Activated T-helper 1 cell treated with Interleukin-2 at 50 U/mL for 16 hours (primary cell): ENCODE measurements at places on chromosomes 2 and 18.

GRCh38 chr2:48529194-48529593 lies 760 bp upstream of the STON1 start:
- DNase-seq = no peak

DNA sequence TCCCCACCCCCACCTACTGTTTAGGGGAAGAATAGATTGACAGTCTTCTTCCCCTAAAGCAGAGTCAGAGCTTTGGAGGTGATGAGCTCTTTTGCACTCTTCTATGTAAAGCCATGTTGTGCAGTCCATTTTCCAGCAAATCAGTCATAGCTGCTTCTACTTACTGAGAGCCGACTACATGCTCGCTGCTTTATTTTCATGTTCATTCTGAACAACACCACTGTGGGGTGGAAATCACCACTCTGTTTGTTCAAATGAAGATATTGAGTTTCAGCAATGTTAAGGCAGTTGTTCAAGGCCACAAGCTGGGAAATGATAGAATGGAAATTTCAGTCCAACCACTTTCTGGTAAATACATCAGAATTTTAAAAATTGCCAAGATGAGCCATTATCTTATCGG lies 88.3 kb downstream of the INSIG2 start:
- no peak for DNase-seq

DNA sequence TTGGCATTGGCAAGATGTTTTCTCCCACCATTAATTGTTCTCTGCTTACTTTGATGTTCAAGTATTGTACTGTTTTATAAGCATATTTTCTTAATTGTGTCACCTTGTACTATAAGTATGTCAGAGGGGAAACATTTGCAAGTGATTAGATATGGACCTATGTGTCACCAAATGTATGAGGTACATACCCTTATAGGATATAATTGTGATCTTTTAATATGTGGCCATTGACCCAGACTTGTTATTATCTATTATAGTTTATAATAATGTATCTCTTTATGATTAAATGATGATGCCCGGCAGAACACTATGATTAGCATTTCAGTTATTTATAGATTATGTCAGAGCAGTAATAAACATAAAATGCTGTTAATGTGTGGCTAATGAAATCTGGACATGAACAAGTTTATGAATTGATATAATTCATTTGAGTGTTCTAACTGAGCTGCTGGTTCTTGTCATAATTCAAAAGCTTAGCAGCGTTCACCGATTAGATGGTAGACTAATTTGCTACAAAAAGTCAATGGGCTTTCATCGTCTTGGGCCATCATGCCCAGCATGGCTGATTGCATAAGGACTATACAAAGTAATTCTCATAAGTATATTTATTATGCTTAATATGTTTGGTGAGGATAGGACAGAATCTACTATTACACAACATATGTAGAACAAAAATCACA lies 480.9 kb upstream of the FANCL start:
- no peak for DNase-seq

GRCh38 chr2:98869272-98869641 lies 66.8 kb downstream of the CRACDL start:
- DNase-seq = no peak

DNA sequence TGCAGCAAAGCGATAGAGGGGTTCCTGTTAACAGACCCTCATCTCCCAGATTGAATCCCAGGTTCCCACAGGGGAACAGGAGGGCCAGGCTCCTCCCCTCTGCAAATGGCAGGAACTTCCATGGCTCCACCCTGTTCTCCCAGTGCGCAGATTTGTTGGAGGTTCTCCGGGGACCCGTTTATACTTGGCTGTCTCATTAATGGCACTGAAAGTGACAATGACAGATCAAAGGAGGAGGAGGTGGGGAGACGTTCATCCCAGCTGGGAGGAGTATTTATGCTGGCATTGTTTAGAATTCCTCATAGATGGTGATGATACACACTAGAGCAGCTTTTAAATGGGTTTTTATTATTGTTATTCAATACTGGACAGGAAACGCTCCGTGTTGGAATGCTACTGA lies 186.9 kb downstream of the LRP1B start:
- DNase-seq = no peak

DNA sequence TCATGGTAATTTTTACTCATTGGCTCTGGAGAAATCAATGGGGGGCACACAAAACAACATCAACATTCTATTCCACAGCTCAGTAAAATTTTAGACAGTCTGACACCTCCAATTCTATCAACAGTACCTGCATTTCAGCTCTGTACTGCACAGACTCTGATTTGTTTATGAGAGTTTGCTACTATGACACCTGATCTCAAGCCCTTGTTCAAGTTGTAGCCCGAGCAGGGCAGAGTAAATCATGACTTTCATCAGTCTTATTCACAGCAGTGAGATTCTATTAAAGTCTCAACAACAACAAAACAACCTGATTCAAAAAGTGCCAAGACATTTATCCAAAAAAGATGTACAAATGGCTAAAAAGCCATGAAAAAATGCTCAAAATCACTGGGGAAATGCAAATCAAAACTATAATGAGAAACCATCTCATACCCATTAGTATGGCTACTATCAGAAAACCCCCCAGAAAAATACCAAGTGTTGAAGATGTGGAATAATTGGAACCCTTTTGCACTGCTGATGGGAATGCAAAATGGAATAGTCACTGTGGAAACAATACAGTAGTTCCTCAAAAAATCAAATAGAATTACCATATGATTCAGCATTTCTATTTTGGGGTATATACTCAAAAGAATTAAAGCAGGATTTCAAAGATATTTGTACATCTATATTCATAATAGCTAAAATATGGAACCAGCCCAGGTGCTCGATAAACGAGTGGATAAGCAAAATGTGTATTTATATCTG lies 71.7 kb upstream of the RBMS1 start:
- no peak for DNase-seq

DNA sequence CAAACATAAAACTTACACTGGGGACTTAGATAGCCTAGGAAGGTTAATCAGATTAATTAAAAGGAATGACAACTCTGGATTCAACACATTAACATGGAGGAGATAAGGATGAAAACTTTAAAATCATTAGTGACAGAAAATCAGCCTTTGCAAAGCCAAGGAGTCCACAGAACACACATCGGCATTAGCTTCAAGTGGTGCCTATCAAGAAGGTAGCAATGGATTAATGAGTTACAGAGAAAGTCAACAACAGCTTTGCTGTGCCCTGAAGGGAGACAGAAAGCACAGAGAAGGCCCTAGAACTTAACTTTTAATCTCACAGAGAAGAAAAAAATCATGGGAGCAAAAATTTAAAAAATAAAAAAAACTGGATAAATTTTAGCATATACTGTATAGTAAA lies 88.6 kb downstream of the KCNH7 start:
- no peak for DNase-seq

DNA sequence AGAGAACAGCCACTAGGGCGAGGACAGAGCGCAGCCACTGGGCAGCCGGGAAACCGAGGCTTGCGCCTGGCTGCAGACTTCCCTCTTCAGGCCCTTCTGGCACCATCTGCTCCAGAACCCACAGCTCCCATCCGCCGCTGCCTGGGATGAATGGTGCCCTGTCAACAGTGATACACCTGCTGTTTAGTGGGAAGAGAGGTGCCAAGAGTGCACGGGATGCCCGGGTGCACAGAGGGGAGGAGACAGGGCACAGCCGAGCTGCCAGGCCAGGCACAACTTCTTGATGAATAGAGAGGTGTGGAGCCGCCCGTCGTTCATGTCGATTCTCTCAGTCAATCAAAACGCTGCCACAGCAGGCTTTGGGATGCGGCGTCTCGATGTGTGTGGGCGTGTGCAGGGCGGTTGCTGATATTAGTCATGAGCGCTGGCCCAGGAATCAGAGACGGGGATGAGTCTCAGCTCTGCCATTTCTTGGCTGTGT lies 39.5 kb downstream of the RRM2 start:
- DNase-seq = no peak

- DNase-seq = no peak
Observed at GRCh38 chr18:22466608-22467395, 49.1 kb upstream of the CTAGE1 start.

DNA sequence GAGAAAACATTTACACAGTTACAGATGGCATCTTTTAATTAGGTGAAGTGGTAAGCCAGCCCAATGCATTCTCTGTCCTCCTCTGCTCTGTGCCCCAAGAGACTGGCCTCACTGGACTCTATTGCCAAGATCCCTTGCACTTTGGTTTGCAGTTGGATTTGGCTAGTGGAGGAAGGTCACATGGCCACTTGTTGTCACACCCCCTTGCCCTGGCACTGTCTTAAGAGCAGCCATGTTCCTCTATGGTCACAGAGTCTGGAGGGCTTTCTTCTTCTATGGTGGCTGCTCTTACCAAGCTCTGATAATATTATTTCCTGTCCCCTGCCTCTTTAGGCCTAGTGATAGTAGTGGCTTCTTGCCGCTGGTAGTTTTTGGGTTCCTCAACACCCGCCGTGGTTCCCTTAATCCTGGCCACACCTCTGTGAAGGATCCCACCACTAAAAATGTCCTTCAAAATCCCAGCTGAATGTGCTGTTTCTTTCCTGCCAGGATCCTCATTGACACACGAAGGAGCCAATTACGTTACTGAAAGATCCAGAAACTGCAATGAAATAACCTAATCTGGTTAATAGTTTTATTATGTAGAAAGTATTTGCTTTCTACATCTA lies 111.1 kb downstream of the CDC42EP3 start:
- no peak for DNase-seq

DNA sequence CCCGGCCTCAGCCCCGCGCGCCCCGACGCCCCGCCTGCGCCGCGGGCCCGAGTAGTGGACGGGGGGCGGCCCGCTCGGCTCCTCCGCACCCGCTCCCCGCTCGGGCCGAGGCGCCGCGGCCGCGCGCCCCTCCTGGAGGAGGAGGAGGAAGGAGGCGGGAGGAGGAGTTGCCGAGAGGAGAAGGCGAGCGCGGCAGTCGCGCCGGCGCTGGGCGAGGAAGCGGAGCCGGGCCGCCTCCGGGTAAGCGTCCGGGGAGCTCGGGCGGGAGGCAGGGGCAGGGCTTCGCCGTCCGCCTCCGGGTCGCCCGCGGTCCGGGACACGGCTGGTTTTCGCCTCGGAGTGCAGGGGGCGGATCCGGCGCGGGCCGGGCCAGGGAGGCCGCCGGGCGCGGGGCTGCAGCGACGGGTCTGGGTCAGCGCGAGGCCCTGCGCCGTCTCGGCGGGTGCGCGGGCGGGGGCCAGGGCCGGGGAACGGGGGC lies at the start of gene SOCS6:
Gene SOCS6, plus strand, starts transcription at position 195 of the 478 bp plus-strand sequence. CDS start 35,624 bp downstream, outside the sequence.
- no peak for DNase-seq

DNA sequence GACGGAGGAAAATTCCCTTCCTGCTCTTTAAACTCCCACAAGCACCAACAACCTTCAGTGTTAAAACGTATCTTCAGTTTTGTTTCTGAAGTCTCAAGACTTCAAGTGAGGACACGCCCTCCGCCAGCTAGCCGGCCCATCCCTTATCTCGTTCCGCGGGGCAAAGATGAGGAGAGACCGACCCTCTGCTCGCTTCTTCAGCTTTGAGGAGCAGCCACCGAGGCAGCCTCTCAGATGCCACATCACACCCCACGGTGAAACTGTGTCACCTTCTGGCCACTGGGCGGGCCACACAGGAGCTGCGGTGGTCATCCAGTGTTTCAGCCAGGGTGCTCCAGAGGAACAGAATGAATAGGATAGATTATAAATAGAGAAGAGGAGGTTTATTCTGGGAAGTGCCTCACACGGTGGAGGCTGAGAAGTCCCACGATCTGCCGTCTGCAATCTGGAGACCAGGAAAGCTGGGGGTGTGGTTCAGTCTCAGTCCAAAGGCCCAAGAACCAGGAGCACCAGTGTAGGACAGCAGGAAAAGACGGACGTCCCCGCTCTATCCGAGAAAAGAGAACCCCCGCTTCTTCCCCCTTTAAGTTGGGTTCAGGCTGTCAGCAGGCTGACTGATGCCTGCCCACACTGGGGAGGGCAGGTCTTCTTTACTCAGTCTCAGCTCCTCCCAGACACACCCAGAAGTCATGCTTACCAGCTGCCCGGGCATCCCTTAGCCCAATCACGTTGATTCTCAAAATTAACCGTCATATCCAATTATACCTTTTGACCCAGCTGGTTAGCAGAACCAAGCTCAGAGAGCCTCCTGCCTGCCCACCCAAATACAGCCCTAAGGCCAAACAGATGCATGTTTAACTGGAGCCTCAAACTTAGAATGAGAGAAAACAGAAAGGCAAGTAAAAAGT lies 399.7 kb upstream of the ID2 start:
- no peak for DNase-seq

DNA sequence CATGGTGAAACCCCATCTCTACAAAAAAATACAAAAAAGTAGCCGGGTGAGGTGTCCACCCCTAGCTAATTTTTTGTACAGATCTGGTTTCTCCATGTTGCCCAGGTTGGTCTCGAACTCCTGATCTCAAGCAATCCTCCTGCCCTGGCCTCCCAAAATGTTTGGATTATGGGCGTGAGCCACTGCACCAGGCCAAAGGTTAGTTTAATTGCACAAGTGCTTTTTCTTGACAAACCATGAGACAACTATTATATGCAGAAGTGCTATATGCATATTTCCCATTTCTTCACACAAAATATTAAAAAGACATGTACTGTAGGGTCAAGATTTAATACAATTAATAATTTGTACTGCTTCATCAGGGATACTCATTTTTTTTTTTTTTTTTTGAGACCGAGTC lies 5.0 kb upstream of the GGCX start:
- DNase-seq = no peak

GRCh38 chr2:9145109-9145751 lies 61.4 kb upstream of the ASAP2 start:
- no peak for DNase-seq

- DNase-seq = no peak
Observed at GRCh38 chr2:163670929-163671328, 64.9 kb downstream of the FIGN start.

- no peak for DNase-seq
Observed at GRCh38 chr2:213175673-213176247, 24.3 kb upstream of the IKZF2 start.

GRCh38 chr2:12087671-12088380 lies 341.4 kb downstream of the LPIN1 start:
- DNase-seq = no peak

DNA sequence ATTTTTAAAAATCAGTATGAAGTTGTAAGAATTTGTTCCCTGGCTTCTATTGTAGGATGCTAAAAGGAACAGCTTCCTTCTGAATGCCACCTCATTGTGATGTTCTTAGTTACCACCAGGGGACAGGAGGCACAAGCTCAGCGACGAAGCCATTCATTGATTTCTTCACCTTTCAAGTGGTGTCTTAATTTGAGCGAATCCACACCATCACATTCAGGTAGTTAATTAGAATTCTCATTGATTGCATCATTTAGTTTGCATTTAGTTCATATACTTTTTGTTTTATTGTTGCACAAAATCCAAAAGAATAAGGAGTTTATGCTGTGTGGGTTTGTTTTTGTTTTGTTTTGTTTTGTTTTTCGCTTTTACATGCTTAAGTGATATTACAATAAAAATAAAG lies 23.1 kb downstream of the CYP27C1 start:
- no peak for DNase-seq
